ENCODE measurements at places on chromosomes 16 and 17.

DNA sequence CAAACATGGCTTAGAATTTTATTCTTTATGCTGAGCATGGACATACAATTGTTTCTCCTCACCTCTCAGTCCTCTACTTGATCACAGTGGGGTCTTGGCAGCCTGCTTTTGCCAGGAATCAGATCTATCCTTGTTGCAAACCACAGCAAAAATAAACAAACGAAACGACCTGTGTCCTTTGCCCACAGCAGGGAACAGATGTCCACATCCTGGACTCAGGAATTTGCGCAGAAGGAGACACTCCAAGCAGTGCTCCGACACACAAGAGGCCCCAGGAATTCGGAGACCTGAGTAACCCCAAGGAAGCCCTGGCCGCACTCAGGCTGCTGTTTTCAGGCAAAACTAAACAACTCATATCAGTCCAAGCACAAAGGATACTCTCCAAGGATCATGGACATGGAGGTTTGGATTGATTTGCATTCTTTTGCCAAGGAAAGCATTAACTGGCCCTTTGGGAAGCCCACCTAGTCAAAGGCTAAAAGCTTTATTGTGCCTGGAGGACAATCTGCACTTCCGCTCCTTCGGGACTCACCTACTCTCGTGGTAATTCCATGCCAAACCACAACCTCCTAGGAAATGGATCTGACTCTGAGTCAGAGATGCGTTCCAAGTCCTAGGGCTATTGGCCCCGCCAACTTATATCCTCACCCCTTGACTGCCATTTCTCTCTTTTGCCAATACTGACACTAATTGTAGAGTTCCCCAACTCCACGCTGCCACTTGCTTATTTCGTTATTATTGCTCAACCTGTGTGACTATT lies 271.1 kb upstream of the CDH11 start:
- no peak for DNase-seq

- DNase-seq: peak; percentile 81
Measured at GRCh38 chr17:5249615-5250014, 15.0 kb upstream of the SCIMP start.

GRCh38 chr17:29215717-29216116 lies 30.9 kb upstream of the CRYBA1 start:
- DNase-seq: no peak

DNA sequence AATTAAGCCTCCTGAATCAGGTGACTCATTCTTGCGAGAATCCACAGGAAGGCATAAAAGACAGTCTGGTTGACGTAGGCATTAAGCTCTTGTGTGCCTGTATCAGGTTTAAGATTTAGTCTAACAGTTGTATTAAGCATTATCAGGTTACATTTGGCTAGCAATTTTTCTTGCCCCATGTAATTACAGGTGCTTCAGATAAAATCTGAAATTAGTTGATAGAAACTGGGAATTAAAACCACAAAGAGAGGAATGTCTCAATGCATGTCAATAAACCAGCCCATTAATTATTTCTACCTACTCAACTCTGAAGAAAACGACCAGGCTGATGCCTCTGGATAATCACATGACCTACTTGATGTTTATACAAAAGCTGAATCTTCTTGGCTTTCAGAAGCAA lies 217.2 kb downstream of the CA10 start:
- DNase-seq: no peak

GRCh38 chr16:50390371-50390771 lies 21.6 kb upstream of the BRD7 start:
- DNase-seq: no peak

GRCh38 chr16:85168732-85169256 lies 56.5 kb upstream of the CIBAR2 start:
- DNase-seq: peak; percentile 74

DNA sequence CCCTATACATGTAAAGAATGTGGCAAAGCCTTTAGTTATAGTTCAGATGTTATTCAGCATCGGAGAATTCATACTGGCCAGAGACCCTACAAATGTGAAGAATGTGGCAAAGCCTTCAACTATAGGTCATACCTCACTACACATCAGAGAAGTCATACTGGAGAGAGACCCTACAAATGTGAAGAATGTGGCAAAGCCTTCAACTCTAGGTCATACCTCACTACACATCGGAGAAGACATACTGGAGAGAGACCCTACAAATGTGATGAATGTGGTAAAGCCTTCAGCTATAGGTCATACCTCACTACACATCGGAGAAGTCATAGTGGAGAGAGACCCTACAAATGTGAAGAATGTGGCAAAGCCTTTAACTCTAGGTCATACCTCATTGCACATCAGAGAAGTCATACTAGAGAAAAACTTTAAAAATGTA lies 42.5 kb downstream of the ZNF267 start:
- DNase-seq: no peak

- peak; percentile 50 for DNase-seq
Measured at GRCh38 chr17:40323391-40324381, 14.7 kb downstream of the RARA start.

GRCh38 chr17:47862621-47863440 lies 11.9 kb upstream of the SP6 start:
- DNase-seq: peak; percentile 66

DNA sequence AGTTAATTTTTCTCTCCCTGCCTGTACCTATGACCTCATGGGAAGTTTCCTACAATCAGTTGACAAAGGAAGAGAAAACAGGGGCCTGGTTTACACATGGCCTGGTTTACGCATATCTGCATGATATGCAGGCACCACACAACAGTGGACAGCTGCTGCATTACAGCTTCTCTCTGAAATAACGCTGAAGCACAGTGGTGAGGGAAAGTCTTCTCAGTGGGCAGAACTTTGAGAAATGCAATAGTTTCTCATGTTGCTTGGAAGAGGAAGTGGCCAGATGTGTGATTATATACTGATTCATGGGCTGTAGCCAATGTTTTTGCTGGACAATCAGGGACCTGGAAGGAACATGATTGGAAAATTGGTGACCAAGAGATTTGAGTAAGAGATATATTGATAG lies 324.1 kb upstream of the GOT2 start:
- no peak for DNase-seq

- no peak for DNase-seq
Measured at GRCh38 chr17:79018370-79018695, 5.6 kb upstream of the C1QTNF1 start.

DNA sequence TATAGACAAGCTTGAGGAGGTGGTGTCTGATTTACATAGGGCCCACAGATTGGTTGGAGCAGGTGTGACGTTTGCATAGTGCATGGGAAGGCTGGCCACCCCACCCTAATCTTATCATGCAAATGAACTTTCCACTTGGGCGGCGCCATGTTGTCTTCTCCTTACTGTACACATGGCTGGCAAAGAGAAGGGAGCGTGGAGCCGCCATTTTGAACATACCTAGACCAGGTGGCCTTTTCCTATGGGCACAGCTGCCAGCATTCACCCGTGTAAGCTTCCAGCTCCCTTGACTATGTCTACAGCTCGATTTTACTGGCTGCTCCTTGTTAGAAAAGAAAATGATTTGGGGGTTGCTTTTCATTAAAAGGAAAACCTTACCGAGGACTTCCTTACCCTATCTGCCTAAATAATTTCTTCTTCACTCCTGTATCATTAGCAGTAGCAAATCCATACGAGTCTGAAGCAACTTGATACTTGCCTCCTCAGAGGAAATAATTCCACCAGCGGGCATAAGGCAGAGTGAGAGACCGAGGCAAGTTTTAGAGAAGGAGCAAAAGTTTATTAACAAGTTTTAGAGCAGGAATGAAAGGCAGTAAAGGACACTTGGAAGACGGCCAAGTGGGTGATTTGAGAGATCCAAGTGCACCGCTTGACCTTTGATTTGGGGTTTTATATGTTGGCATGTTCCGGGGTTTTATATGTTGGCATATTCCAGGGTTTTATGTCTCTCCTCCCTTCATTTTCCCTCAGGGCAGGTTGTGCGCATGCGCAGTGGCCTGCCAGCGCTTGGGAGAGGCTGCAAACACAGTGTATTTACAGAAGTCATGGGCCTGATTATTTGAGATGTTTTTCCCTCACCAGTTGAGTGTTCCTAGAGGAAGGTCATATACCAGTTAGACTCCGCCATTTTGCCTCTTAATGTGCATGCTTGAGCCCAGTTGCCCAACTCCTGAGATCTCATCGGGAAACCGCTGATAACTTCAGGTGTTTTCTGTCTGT lies 65.7 kb downstream of the MARF1 start:
- DNase-seq: no peak

DNA sequence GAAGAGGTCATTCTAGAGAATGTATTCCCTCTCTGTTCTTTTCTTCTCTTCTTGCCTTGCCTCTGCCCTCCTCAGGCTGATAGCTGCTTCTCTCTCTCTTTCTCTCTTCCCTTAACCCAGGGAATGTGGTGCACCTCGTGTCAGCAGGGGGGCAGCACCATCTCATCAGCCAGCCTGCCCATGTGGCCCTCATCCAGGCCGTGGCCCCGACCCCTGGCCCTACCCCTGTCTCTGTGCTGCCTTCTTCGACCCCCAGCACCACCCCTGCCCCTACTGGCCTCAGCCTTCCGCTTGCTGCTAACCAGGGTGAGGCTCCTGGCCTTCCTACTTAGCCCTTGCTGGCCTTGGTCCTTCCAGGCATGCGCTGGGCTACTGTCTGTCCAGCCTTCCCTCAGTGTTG lies 23.5 kb downstream of the SRCAP start:
- no peak for DNase-seq

DNA sequence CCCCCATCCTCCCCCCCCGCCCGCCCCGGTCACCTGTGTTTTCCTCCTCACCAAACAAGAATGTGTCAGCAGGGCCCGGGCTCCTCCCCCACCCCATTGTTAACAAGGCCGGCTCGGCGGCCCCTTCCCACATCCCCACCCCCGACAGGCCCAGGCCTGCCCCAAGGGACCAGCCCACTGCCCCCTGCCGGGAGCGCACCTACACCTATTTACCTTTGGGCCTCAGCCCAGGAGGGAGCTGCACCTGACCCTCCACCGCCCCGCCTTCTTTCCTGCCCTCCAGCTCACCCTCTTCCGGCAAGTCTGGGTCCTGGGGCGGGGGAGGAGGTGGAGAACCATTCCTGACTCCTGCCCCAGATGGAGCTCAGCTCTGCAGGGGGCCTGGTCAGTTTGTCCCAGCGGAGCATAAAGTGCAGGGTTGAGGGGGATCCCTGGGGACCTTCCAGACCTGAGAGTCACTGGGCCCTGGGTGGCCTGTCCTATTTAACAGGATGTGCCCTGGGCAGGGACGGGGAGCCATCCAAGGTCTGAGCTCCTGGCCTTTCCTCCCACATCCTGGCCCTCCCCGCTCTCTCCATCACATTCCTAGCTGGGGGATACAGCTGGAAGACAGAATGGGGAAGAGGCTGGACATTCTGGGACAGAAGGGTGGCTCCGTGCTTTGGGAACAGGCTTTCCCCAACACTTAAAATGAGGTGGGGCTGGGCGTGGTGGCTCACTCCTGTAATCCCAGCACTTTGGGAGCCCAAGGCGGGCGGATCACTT lies 8.3 kb downstream of the FOXJ1 start:
- peak; percentile 86 for DNase-seq

DNA sequence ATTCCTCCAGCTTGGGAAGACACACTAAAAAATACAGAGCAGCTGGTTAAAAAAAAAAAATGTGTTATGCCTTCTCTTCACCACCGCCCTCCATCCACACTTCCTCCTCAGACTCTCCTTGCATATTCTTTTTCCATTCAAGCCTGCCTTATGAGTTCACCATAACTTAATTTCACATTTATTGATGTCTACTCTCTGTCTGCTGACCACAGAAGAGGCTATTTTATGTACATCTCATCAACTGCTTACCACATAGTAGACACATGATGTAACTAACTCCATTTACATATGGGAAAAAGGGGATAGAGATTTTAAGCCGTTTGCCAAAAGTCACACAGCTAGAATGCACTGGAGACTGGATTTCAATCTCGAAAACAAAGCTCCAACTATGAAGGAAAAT lies 409.8 kb downstream of the CDH11 start:
- no peak for DNase-seq

DNA sequence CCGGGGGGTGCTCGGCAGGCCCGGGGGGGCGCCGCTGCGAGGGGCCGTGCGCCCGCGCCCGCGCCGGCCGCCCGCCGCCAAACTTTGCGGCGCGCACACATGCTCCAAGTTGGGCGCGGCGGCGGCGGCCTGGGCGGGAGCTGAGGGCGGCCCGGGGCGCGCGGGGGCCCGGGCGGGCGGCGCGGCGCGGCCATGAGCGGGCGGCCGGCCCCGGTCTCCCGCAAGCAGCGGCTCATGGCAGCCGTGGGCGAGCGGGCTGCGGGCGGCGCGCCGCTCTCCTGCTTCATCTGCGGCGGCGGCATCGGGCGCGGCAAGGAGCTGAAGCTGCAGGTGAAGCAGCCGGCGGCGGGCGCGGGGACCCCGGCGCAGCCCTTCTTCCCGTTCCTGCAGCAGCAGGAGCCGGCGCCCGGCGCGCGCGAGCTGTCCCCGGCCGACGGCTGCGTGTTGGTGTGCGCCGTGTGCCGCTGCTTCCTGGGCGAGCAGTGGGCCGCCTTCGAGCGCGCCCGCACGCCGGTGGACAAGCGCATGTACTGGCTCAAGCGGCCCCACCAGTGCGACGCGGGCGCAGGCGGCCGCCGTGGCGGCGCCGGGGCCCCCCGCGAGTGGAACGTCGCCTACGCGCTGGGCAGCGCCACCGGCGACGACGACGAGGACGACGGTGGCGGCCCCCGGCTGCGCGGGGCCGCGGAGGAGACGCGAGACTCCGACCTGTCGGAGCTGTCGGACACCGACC lies 57.2 kb upstream of the CIBAR2 start:
- DNase-seq: peak; percentile 56

GRCh38 chr17:44807093-44807816 lies 22.8 kb downstream of the GJC1 start:
- no peak for DNase-seq

DNA sequence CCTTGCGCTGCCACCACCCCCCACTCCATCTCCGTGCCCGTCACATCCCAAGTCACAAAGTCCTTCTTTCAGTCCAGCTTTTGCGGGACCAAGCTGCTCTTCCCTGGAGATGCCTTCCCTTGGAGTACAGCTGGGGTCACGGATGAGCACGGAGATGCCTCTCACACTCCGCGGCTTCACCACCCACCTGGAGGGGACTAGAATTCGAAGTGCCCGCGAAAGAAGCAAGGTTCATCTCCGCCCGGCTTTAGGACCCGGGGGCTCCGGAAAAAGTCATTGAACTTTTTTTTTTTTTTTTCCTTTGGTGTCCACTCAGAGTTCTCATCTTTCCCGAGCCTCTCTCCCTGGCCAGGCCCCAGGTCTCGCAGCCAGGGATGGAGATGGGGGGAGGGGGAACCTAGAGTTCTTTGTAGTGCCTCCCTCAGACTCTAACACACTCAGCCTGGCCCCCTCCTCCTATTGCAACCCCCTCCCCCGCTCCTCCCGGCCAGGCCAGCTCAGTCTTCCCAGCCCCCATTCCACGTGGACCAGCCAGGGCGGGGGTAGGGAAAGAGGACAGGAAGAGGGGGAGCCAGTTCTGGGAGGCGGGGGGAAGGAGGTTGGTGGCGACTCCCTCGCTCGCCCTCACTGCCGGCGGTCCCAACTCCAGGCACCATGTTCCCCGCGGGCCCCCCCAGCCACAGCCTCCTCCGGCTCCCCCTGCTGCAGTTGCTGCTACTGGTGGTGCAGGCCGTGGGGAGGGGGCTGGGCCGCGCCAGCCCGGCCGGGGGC lies at the start of gene FKBP10:
TSS of gene FKBP10 (plus strand) at position 624 of the 771 bp plus-strand sequence. CDS start at position 655, 31 bp downstream.
- peak; percentile 97 for DNase-seq

GRCh38 chr16:82368041-82368440 lies 198.0 kb upstream of the MPHOSPH6 start:
- peak; percentile 76 for DNase-seq

Data from lung (tissue), 17 donors.